Cardiac septum (tissue), 1 donor: ENCODE measurements at places on chromosomes 2 and 18. TPM values are rescaled to one million over a fixed set of nuclear protein-coding genes. Genes with fewer than 3 reads are reported as not detected.

- DNase-seq = no peak
Observed at GRCh38 chr2:138087751-138088593, 123.7 kb downstream of the HNMT start.

Gene KLHL14
- 0.11 TPM for total RNA-seq

GRCh38 chr18:44453505-44453904, 227.2 kb upstream of the SETBP1 start:
- DNase-seq = no peak

DNA sequence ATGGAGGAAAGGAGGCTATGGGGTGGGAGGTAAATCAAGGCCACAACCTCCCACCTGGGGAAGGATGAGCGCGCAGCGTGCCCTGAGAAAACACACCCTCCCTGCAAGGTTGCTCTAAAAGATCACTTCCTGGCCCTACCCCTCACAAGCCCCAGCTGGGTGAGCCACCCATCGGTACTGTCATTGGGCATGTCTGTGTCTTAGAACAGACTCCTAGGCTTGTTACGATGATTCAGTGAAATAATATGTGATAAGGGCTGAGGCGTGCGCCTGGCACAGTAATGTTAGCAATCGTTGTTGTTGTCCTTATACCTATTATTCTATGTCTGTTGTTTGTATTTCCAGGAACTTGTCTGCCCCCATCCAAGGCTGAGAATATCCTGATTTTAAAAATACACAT, 175.1 kb downstream of the ZFP36L2 start:
- no peak for DNase-seq

DNA sequence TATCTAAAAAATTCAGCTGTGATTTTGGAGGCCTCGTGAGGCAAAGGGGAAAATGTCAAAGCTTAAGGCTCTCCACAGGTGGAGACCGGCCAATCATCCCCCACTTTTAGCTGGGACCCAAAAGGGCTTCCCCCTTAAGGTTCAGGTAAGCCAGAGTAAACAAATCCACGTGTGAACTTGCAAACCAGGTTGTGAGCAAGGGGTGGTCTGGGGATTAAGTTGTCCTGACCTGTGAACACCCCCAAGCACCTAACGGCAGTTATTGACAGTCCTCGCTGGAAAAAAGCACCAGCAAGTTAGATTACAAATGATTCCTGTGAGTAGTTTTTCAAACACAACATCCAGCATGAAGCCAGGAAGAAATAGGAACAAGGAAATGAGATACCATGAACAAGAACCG, 42.9 kb downstream of the MYO7B start:
- DNase-seq = peak; percentile 14
